ENCODE measurements at places on chromosomes 16 and 17.

- DNase-seq: peak; percentile 82
Observed at GRCh38 chr17:67165201-67165600, 79.8 kb downstream of the HELZ start.

DNA sequence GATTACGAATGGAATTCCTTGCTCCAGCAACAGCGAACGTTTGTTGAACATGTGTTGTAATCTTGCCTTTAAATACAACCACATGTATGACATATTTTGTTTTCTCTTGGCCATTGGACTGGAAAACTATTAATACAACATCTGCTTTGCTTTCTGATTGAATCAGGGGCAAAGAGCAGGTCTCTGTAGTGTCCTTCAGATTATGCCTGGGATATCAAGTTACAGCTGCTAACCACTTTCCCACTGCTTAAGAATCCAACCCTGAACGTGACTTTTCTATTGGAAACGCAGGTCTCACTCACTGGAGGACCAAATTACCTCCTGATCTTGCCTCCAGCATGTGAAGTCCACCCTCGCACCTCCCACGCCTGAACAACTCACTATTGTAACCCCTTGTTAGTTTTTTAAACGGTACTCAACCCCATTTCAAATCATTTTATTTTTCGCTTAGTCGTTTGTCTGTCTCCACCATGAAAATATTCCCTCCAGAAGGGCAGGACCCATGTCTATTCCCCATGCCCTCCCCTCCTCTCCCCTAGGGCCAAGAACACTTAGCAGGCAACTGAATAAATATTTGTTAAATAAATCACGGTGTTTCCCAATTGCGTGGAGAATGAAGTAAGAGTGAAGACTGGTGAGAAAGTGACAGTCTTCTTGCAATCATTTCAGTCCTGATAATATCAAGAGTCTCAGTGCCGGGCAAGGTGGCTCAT lies 57.4 kb upstream of the MRTFB start:
- no peak for DNase-seq

GRCh38 chr17:5888811-5889210 lies 181.4 kb upstream of the WSCD1 start:
- no peak for DNase-seq

GRCh38 chr16:67541391-67542263 lies 13.0 kb downstream of the RIPOR1 start:
- no peak for DNase-seq

GRCh38 chr16:70702624-70703023 lies 16.8 kb upstream of the MTSS2 start:
- no peak for DNase-seq

DNA sequence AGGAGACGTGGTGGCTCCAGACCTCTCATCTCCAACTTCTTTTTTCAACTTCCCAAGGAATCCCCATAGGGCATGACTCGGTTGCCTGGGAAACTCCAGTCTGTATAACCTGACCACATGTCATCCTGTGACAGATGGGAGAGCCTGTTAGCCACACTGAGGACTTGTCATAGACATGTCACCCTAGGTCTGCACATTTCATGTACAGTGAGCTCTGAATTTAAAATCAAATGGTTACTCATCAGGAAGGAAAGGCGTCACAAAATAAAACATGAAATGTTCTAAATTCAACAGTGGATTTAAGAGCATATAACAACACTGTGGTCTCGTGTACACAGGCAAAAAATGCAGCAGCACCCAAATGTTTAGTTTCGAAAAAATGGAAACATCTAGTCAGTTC lies 22.2 kb upstream of the ADAMTS18 start:
- DNase-seq: no peak

DNA sequence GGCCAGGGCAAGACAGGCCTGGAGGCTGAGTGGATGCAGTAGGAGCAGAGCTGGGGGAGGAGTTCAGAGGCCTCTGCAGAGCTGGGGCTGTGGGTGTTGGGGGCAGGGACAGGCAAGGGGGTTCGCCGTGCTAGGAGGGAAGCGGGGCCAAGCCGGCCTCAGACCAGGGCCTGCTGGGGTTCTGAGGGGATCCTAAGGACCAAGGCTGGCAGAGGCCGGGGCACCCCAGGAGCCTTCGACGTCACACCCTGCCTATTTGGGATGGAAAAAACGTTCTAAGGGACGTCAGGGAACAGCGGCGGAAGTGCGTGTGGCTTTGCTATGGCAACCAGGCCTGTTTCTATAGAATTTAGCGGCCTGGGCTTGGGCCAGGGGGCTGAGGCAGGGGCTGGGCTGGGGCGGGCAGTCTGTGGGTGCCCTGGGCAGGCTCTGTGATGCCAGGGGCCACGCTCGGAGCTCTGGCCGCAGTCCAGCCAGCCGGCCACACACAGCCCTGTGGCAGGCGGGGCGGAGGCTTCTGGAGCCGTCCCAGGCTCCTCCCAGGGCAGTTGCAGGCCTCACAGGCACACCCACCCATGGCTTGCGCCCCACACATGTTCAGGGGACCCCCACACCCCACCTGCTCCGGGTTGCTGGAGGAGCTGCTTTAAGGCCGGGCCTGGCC lies 3.7 kb downstream of the TRAF7 start:
- no peak for DNase-seq

GRCh38 chr17:45293413-45294211 lies 23.2 kb downstream of the MAP3K14 start:
- peak; percentile 37 for DNase-seq

DNA sequence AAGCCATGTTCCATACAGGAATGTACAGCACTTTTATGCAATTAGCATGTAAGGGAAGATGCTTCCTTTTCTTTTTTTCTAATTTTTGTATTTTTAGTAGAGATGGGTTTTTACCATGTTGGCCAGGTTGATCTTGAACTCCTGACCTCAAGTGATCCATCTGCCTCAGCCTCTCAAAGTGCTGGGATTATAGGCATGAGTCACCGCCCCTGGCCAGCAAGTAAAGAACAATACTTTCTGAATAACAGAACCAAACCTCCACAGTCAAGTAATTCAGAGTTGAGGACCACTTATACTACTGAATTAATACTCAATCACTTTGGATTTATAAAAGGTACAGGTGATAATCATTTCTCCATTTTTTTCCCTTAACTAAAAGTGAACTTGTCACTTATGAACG lies 13.0 kb downstream of the C16orf87 start:
- no peak for DNase-seq

DNA sequence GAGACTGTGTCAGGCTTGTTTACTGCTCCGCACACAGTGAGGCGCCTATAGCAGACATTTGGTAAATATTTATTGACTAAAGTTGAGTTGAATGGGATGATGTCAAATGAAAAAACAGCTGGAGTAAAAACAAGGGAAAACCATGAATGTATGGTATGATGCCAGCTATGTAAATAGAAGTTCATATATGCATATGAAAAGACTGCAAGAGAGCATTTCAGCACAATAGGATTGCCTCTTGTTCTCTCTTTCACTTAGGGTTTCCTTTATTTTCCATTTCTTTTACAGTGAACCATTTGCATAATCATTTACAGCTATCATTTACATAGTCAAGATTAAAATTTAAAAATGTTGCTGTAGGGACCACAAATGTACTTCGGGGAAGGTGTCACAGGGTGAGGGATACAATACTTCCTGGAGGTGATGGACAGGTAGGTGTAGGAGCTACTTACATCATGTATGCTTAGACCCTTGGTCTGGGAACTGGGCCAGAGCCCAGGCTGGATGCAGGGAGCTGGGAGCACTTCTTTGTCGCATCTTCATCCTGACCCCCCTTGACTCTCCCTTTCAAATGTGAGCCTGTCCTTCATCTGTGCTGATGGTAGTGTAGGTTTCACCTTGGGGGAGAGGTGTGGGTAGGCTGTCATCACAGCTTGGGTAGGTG lies 113.3 kb downstream of the UTP18 start:
- DNase-seq: no peak
